Stimulated activated CD8-positive, alpha-beta memory T cell treated with anti-CD3 and anti-CD28 coated beads, Interleukin-7, amount 100 ng/mL, for 1 hour (primary cell): ENCODE measurements at places on chromosomes 1 and 21.
A peak's percentile ranks its signal among the peaks of the same experiment; 100 is the strongest.

DNA sequence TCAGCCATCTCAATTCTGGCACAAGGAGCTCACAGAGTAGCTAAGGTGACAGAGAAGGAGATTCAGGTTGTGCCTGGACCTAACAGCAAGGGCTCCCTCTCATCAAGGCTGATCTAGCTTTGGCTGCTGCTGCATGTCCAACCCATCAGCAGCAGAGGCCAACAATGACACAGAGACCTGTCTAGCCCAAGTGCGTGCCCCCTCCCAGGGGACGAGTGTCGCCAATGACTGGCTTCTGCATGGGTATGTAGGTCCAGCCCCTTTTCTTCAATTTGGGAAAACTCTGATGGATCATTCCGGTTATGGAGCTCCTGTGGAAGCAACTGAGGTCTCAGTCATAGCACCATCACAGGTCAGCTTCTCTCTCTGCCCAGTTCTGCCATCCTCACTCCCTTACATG, 83.3 kb downstream of the KCNJ15 start:
- no peak for DNase-seq

DNA sequence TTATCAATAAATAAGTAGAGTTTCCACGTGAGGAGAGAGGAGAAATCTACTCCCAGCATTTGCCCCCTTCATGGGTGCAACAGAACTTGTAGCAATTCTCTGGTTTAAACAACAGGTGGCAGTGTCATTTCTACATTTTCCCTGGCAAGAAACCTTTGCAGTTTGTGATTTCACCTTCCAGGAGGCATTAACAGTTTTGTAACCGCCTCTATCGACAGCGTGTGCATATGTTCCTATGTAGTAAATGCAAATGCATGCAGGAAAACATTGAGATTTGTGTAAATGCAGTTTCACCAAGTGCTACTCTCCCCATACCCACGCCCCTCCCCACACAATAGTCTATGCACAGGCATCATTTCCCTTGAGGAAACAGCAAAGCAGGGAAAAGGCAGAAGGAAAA, 494.7 kb downstream of the SMYD3 start:
- no peak for DNase-seq

- DNase-seq, result no peak
Measured at GRCh38 chr1:53145942-53146708, 3.7 kb upstream of the SLC1A7 start.

GRCh38 chr1:9529190-9529589, 10.1 kb upstream of the SLC25A33 start:
- no peak for DNase-seq

DNA sequence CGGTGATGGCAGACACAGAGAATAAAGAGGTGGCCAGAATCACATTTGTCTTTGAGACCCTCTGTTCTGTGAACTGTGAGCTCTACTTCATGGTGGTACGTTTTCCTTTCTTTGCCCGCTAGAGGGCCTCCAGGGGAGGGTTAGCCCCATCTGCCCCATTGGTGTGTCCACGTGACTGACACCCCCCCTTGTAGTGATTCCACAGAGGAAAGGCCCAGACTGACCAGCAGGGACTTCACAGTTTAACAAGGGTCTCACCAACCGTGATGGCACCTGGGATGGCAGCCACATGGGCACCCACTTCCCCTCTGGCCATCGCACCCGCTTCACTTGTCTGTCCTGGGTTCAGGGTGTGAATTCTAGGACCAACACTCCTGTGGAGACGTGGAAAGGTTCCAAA, 22.3 kb upstream of the SARS1 start:
- DNase-seq, result no peak

DNA sequence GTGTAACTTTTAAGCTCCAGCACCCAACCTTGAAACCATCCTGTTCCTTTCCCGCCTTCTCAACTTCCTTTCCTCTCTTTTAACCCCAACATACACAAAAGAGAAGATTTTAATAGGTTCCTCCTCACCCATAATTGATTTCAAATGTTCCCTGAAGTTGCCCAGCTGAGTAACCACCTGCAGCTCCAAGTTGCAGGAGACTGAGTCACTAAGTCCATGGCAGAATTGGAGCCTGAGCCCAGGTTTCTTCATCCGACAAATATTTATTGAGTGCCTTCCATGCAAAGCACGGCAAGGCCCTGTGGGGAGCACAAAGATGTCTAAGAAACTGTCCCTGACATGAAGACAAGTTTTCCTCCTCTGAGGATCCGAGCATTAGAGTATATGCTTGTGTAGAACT, 97.7 kb downstream of the PAPPA2 start:
- DNase-seq, result no peak

GRCh38 chr1:1990222-1990621, 13.4 kb downstream of the CFAP74 start:
- DNase-seq, result no peak

DNA sequence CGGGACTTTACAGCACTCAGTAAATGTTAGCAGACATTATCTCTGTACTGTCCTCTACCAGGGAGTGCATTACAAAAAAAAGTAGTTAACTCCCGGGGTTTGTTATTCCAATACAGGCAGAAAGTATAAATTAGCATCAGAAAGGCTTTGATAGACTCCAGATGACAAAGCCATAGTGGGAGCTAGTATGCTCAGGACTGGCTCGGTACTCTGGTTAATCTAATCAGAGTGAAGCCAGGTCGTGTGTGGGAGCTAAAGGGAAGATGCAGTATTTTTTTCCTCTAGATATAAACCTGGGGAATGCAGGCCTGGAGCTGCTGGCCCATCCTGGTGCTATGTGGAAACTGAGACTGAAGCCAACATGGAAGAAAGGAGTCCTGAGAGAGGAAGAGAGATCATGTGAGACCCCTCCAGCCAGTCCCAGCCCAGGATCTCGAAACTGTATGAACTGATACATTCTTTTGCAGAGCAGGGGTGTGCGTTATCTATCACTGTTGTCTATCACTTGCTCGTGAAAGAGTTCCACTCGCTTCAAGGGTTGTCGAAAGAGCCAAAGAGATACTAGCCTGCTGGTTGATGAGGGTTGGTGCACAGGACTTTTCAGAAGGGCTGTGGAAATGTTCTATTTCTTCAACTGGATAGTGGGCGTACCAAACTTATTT, 125.8 kb downstream of the PLPP3 start:
- no peak for DNase-seq

- DNase-seq, result no peak
Measured at GRCh38 chr1:199590708-199591107, 436.8 kb upstream of the NR5A2 start.

- DNase-seq, result no peak
Measured at GRCh38 chr1:110091381-110091780, 20.9 kb upstream of the UBL4B start.

GRCh38 chr1:65688848-65689247, 103.8 kb upstream of the PDE4B start:
- DNase-seq, result no peak

DNA sequence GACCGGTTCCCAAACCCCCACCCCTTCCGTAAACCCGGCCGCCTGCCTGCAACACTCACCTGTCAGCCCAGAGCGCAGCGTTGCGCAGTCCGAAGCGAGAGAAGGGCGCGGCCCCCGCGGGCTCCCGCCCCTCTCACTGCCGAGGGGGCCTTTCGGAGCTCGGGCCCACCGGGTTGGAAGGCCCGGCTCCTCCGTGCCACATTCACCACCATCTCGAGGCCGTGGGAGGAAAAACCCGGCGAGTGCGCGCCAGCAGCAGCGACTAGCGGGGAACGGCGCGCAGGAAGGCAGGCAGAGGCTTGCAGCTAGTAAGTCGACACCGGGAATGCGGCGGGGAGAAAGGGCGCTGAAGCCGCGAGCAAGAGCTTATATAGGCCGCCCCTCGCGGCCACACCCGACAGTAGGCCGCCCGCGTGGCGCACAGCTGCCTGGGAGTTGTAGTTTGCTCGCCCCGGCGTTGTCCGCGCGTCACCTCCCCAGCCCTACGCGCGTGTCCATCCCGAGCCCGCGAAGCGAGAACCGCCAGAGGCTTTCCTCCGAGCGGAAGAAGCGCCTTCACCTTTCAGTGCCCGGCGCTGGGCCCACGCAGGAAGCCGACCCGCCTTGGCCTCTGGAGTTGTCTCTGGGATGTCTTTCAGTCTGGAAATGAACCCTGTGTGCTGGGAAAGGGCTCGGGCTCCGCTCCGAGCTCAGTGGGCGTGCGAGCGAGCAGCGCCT, 10.4 kb upstream of the RAB42 start:
- peak; percentile 84 for DNase-seq

- DNase-seq, result no peak
Measured at GRCh38 chr1:201666645-201667044, 127.7 kb downstream of the NAV1 start.

- no peak for DNase-seq
Measured at GRCh38 chr1:148318904-148319242, 164.2 kb downstream of the PPIAL4G start.
